CD4-positive, alpha-beta memory T cell (primary cell): ENCODE measurements at places on chromosomes 6 and 20. TPM values are rescaled to one million over a fixed set of nuclear protein-coding genes. Genes with fewer than 3 reads are reported as not detected.

- H3K27ac ChIP-seq, result peak overlapping the region; percentile 95
- H3K27me3 ChIP-seq, result no peaks in the 10 kb centered on the region
- H3K4me1 ChIP-seq, result peaks cover 37% of the 10 kb centered on the region
- no peak overlapping the region for H3K4me3 ChIP-seq
- no peaks in the 10 kb centered on the region for H3K36me3 ChIP-seq
- no peak for DNase-seq
These were observed 83.0 kb downstream of the HFE start for GRCh38 chr6:26170181-26170580.

DNA sequence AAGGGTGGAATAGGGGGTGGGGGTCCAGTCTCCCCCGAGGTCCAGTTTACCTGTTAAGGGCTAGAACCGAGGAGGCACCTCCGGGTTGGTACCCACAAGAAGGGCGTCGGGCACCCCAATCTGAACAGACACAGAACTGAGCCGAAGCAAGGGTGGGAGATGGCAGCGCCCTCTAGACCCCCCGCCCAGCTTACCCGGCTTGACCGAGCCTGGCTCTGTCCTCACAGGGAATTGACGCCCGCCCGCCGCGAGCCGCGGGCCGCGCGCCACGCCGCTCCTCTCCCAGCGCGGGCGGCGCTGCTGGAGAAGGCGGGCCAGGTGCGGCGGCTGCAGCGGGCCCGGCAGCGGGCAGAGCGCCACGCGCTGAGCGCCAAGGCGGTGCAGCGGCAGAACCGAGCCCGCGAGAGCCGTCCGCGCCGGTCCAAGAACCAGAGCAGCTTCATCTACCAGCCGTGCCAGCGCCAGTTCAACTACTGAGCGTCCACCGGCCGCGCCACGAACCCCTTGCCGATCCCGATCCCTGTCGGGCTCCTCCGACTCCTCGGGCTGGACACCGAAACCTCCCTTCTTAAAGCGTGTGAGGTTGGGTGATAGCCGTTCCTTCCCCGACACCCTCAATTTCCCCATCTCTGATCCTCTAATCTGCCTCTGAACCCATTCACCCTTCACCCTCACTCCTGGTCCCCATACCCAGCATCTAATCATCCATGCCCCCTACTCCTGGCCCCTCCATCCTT is 5.9 kb downstream of the TP53INP2 start:
- H3K27ac ChIP-seq, result peak overlapping the region; percentile 84
- H3K4me3 ChIP-seq, result peak overlapping the region; percentile 69
- H3K4me1 ChIP-seq, result peaks cover 20% of the 10 kb centered on the region
- DNase-seq, result no peak
- no peaks in the 10 kb centered on the region for H3K36me3 ChIP-seq

The OTOR gene
- total RNA-seq, result not detected

The CYP39A1 gene
- not detected for total RNA-seq

The KHDC1 gene
- 1.7 TPM for total RNA-seq

DNA sequence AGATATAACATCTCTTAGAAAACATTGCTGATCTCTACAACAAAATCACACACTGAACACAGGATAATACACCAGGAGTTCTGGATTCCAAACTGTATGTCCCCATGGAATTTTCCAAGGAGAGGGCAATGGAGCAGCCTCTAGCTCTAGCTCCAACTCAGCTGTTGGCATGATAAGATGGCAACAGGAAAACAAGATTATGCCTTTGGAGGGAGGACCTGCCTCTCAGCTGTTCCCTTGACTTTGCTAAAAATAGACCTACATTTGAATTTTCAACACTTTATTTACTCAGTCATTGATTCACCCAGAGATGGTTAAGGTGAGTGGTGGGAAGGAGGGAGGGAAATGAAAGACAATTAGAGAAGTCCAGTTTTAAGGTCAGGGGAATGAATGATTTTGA is 246.7 kb downstream of the ALDH8A1 start:
- no peaks in the 10 kb centered on the region for H3K4me1 ChIP-seq
- no peaks in the 10 kb centered on the region for H3K36me3 ChIP-seq
- H3K27ac ChIP-seq, result no peak overlapping the region
- DNase-seq, result no peak
- H3K27me3 ChIP-seq, result no peaks in the 10 kb centered on the region

DNA sequence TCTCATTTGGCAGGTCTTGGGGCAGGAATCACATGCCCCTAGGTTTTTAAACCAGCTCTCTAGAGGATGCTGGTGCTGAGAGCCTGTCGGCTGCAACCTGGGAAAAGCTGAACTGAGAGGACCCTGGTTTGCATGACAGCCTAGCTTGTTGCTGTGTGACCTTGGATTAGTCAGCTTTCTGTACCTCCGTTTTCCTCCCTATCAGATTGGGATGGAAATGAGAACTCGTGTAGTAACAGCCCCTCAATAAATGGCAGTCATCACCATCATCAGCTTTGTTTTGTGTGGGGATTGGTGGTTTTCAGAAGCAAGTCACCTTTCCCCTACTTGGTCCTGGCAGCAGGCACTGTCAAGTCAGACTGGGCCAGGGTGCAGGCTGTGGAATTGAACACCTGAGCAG is 75.2 kb upstream of the MYL9 start:
- peak overlapping the region; percentile 67 for H3K27ac ChIP-seq
- H3K36me3 ChIP-seq, result no peaks in the 10 kb centered on the region
- peak; percentile 1 for DNase-seq
- H3K27me3 ChIP-seq, result no peaks in the 10 kb centered on the region
- H3K4me3 ChIP-seq, result no peak overlapping the region
- peaks cover 71% of the 10 kb centered on the region for H3K4me1 ChIP-seq

DNA sequence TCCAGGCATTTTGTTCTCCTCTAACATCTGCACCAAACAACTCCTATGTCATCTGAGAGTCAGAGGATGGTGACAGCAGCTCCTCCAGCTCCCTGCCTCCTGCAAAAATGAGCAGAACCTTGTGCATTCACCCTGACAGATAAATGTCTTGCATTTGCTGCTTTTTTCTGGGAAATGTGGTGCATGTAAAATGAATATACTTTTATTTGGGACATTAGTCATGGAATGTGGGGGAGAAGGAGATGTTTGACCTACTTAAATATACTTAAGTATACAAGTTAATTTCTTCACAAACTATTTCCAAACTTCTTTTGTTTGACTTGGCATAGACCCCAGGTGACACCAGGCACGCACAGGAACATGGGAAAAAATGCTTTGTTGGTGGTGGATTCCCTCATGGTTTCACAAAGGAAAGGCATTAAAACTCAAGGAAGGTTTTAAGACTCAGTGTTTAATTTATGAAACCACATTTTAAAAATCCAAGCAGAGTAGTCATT is 181.8 kb upstream of the MCHR2 start:
- H3K27ac ChIP-seq, result no peak overlapping the region
- H3K36me3 ChIP-seq, result no peaks in the 10 kb centered on the region
- H3K27me3 ChIP-seq, result no peaks in the 10 kb centered on the region
- H3K4me1 ChIP-seq, result no peaks in the 10 kb centered on the region
- DNase-seq, result no peak

DNA sequence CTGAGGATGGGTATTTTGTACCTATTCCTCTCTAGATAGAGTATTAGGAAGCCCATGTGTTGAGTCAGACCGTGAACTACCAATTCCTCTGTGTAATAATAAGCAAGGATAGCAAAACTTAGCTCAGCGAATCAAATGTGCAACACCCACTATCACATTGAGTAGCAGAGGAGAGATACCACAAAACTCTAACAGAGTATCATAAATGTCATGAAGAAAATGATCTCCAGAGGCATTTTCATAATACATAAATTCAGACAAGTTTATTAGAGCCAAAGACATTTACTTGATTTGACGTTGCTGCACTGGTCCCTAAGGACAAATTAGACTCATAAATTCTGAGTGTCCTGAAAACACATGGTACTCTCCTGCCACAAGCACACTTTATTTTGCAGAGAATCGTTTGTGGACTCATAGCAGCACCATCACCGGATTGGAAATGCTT is 245.2 kb downstream of the HAO1 start:
- no peaks in the 10 kb centered on the region for H3K36me3 ChIP-seq
- H3K4me3 ChIP-seq, result no peak overlapping the region
- no peaks in the 10 kb centered on the region for H3K27me3 ChIP-seq
- no peak for DNase-seq

GRCh38 chr20:18224968-18225568 is 63.3 kb upstream of the ZNF133 start:
- no peaks in the 10 kb centered on the region for H3K27me3 ChIP-seq
- no peak overlapping the region for H3K27ac ChIP-seq
- H3K4me3 ChIP-seq, result no peak overlapping the region
- no peaks in the 10 kb centered on the region for H3K36me3 ChIP-seq
- H3K4me1 ChIP-seq, result no peaks in the 10 kb centered on the region

DNA sequence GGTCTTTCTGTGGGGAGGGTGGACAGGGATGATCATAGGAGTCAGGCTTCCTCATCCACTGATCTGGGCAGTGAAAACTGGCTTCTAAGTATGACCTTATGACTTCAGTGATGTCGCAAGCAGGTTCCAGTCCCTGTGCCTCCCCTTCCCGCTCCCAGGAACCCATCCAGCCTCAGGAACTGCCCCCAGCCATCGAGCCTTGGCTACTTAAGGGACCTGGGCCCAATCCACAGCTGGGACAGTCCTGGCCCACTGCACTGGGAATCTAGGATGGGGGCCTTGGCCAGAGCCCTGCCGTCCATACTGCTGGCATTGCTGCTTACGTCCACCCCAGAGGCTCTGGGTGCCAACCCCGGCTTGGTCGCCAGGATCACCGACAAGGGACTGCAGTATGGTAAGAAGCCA is at the start of gene LBP:
Gene LBP (plus strand): TSS at position 236 of the 405 bp plus-strand sequence. CDS start 35 bp downstream, at position 271.
- no peak for DNase-seq
- no peaks in the 10 kb centered on the region for H3K4me1 ChIP-seq
- H3K27me3 ChIP-seq, result no peaks in the 10 kb centered on the region
- no peak within 1 kb of the TSS for H3K4me3 ChIP-seq
- no peaks in the 10 kb centered on the region for H3K36me3 ChIP-seq
- no peak within 1 kb of the TSS for H3K27ac ChIP-seq

The ID4 gene
- not detected for total RNA-seq

The MTFR2 gene
- 1.2 TPM for total RNA-seq

- no peak for DNase-seq
- no peaks in the 10 kb centered on the region for H3K36me3 ChIP-seq
- H3K4me3 ChIP-seq, result no peak overlapping the region
- H3K27ac ChIP-seq, result no peak overlapping the region
- H3K27me3 ChIP-seq, result no peaks in the 10 kb centered on the region
These were observed 105.2 kb downstream of the TFAP2A start for GRCh38 chr6:10309457-10310329.

- H3K4me3 ChIP-seq, result no peak overlapping the region
- H3K36me3 ChIP-seq, result no peaks in the 10 kb centered on the region
- no peak overlapping the region for H3K27ac ChIP-seq
- DNase-seq, result no peak
These were observed 64.7 kb downstream of the RFX6 start for GRCh38 chr6:116941727-116942126.

DNA sequence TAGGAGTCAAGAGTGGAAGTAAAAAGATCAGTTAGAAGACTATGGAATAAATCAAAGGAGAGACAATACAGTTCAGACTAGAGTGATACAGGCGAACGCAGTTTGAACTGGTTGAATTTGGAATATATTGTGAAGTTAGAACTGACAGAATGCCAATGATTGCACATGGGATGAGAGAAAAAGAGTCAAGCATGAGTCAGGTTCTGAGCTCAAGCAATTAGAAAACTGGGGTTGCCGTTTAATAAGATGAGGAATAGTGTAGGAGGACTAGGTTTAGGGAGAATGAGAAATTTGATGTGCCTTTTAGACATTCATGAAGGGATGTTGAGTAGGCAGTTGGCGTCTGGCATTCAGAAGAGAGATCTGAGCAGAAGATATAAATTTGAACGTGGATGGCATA is 8.0 kb downstream of the RNF217 start:
- no peaks in the 10 kb centered on the region for H3K27me3 ChIP-seq
- H3K4me1 ChIP-seq, result no peaks in the 10 kb centered on the region
- no peak overlapping the region for H3K4me3 ChIP-seq
- H3K36me3 ChIP-seq, result no peaks in the 10 kb centered on the region
- H3K27ac ChIP-seq, result no peak overlapping the region

The ELOVL5 gene
- total RNA-seq, result 108 TPM

The DEF6 gene
- total RNA-seq, result 231 TPM

DNA sequence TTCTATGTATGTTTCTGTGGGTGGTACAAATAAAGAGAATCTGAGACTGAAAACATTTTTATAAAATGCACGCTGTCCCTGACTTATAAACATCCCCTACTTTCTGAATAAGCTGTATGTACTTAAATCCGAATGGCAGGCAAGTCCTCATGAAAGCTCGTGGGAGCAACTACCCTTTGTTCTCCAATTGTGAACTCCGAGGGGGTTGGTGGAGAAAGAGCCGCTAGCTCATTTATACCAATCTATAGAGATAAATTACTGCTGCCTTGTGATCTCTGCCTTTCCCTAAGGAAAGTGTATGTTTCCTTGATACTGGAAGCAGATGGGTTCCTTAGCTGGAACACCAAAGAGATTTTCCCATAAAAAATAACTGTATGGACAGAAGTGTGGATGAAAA is 84.5 kb downstream of the GJA10 start:
- DNase-seq, result no peak
- no peaks in the 10 kb centered on the region for H3K36me3 ChIP-seq
- H3K27me3 ChIP-seq, result no peaks in the 10 kb centered on the region
- no peak overlapping the region for H3K4me3 ChIP-seq
- peaks cover 7% of the 10 kb centered on the region for H3K4me1 ChIP-seq

GRCh38 chr6:55518529-55519060 is 60.4 kb downstream of the HMGCLL1 start:
- no peak for DNase-seq
- no peak overlapping the region for H3K4me3 ChIP-seq
- no peak overlapping the region for H3K27ac ChIP-seq
- no peaks in the 10 kb centered on the region for H3K27me3 ChIP-seq
- no peaks in the 10 kb centered on the region for H3K4me1 ChIP-seq

- H3K36me3 ChIP-seq, result no peaks in the 10 kb centered on the region
- no peaks in the 10 kb centered on the region for H3K4me1 ChIP-seq
- no peak overlapping the region for H3K27ac ChIP-seq
- H3K4me3 ChIP-seq, result no peak overlapping the region
- DNase-seq, result no peak
- H3K27me3 ChIP-seq, result no peaks in the 10 kb centered on the region
These were observed 34.2 kb upstream of the SUPT3H start for GRCh38 chr6:45411959-45412358.

The TSBP1 gene
- total RNA-seq, result not detected

DNA sequence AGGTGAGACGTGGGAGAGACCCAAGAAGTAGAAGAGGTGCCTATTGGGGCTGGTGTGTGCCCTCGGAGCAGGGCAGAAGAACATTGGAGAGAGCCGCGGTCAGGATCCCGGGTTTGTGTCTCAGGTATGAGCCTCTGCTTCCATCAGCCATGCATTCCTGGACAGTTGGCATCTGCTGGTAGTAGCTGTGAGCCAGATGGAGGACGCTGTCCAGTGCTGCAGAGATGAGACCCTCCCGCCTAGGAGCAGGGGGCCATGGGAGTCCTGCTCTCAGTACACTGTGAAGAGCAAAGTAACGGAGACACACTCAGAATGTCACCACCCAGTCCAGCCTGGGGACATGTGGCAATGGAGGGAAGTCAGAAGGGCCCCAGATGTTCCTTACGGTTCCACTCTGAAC is 108.2 kb downstream of the CDH4 start:
- H3K27ac ChIP-seq, result no peak overlapping the region
- no peak overlapping the region for H3K4me3 ChIP-seq
- no peak for DNase-seq
- no peaks in the 10 kb centered on the region for H3K36me3 ChIP-seq
- H3K27me3 ChIP-seq, result no peaks in the 10 kb centered on the region
- H3K4me1 ChIP-seq, result no peaks in the 10 kb centered on the region
